IPS DF 19.7 (cell line): ENCODE measurements at places on chromosomes 7 and 10.

DNA sequence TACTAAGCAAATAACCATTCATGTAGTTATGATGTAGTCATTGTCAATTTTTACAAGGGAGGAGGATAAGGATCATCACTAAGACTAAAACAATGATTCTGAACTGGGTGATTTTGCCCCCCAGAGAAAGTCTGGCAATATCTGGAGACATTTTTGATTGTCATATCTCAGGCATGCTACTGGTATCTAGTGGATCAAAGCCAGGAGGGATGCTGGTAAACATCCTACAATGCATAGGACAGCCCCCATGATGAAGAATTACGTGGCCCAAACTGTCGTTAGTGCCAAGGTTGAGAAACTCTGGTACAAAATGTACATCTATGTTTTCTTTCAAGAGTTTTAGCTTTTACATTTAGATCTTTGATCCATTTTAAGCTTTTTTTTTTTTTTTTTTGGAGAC is 57.3 kb downstream of the GBF1 start:
- no peak for DNase-seq

- peak; percentile 15 for DNase-seq
Measured at GRCh38 chr10:92517034-92517655, 56.7 kb downstream of the IDE start.

DNA sequence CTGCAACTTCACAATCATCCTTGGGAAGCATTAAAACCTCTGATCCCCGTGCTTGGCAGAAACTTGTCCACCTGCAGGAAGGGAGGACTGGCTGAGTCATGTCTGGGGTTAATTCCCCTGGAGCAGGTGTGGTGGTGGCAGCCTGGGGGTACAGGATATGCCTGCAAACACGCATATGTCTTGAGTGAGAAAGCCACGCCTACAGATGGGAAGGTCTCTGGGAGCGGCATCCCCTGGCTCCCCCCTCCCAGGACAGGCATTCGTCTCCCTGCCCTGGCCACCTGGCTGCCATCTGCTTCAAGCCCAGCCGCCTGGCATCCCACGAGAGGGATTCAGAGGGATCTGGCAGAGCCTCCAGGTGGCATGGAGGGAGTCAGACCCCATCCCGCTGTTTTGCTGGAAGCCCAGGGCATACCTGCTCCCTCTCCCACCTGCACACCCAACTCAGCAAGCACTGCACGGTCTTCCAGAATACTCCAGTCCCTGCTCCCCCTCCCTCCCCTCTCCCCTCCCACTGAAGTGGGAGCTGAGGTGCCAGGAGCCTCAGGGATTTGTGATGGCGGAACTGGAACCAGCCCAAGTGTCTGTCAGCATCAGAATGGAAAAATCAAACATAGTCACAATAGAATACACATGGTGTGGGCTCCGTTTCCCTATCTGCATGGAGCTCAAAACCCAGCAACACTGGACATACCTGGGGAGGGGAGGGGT is 61.0 kb downstream of the CAMK2B start:
- no peak for DNase-seq

GRCh38 chr7:73977619-73978618 is 50.1 kb upstream of the ELN start:
- DNase-seq: no peak

DNA sequence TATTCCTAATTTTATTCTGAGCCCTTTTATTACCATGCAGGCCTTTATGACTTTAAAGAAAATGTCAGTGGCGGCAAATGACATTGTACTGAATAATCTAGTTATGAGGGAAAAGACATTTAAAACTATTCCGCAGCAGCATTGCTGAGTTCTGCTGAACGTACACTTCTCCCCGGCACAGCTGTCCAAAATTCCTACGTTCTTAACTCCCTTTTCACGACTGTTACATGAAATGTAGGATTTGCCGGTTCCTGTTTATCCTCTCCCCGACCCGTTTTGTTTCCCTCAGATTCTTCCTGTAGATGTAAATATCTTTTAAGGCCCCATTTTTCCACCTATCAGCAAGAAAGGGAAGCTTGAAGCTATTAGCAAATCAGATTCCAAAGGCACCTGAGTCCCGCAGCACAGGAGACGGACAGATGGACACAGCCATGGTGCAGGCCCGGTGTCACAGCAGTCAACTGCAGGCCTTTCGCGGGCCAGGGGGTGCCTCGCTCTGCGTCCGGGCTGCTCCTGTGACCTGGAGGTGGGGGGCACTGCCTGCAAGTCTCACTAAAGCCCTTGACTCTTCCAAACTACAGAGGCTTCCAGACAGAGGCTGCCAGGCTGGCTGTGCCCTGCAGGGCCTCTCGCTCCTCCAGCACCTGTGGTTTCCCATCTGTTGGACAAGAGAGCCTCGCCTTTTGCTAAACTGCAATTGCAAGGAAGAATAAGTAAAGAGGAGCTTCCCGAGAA is 485.0 kb upstream of the MGMT start:
- no peak for DNase-seq

- no peak for DNase-seq
Measured at GRCh38 chr10:76051007-76051936, 619.8 kb downstream of the LRMDA start.

- no peak for DNase-seq
Measured at GRCh38 chr7:4006687-4007086, 675.4 kb upstream of the FOXK1 start.

DNA sequence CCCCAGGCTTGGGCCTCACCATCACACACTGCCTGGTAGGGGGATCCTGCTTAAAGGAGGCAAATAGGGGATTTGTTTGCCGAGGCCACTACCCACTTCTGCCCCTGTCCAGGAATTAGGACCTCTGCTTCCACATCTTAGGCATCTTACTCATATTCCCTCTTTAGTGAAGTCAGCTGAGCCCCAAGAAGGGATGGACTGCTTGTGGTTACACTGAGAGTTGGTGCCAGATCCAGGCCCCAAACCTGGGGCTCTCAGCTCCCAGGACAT is 1.6 kb upstream of the GPRIN2 start:
- DNase-seq: no peak

DNA sequence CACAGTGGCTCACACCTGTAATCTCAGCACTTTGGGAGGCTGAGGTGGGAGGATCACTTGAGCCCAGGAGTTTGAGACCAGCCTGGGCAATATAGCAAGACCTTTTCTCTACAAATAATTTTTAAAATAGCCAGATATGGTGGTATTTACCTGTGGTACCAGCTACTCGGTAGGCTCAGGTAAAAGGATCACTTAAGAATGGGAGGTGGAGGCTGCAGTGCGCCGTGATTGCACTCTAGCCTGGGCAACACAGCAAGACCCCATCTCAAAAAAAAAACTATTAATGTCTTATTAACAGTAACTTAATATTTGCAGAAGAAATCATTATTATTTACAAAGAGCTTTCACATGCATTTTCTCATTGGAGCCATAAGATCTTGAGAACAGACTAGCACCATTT is 103.6 kb downstream of the SGMS1 start:
- DNase-seq: no peak

DNA sequence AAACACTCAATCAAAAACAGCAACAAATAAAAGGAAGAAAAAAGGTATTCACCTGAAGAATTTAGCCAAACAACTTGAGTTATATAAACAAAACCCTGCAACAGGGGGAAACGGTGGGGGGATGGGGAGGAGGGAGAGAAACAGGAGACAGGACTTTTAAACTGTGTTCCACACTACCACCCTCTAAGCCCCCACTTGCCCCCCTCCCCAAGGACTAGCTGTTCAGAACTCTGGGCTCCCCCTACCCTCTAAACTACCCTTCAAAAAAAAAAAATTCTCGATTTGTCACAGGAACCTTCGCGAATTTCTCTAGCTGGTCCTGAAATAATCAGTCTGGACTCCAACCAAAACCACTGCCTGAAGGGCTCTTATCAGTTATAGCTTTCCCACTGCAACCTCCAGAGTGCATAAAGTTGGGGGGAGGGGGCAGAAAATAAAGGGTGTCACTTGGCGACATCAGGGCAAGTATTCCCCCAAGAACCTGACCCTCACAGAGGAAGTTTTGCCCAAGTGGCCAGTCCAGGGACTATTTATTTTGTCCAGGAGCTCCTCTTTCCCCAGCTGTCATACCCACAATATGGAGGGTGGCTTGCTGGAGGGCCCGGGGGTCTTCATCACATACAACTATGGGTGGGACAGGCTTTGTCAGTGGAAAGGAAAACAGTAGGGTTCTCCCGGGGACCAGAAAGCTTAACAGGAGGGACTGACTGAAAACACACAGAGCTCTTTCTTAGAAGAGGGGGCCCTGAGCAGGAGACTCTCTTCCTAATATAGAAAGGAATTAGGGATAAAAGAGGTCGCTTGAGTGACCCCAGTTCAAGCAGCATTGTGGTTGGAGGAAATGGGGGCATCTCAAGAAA is 1.3 kb downstream of the UBE2H start:
- DNase-seq: no peak

- DNase-seq: no peak
Measured at GRCh38 chr10:101892782-101893391, 49.3 kb upstream of the KCNIP2 start.

DNA sequence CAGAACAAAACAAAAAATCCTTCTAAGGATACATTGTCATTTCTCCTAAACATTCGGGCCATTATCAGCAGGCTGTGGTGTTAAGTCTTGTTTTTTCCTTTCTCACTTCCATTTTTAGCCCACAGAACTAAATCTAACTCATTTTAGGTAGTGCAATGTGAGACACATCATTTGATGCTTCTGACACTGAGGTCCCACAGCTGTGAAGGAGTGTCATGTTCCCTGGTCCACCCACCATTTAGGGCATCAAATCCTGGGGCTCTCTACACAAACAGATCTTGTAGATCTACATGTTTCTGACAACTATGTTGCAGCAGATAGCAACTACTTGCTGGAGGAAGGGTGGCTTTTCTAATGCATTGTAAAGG is 232.5 kb upstream of the IGFBP3 start:
- DNase-seq: no peak

DNA sequence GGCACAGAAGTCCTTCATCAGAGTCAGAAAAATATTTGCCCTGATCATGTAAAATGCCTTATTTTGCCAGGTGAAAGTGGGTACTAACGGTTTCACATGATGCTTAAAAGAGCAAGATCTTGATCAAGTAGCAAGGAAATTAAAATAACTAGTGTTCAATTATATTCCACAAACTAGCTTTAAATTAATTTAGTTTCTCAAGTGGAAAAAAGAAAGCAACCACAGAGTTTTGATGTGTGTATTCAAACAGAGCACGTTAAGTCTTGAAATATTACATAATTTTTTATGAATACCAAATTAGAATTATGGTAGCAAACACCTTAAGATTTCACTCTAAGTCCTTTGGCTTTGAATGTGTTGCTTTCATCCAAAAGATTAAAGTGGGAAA is 47.3 kb downstream of the PIP4K2A start:
- DNase-seq: no peak

DNA sequence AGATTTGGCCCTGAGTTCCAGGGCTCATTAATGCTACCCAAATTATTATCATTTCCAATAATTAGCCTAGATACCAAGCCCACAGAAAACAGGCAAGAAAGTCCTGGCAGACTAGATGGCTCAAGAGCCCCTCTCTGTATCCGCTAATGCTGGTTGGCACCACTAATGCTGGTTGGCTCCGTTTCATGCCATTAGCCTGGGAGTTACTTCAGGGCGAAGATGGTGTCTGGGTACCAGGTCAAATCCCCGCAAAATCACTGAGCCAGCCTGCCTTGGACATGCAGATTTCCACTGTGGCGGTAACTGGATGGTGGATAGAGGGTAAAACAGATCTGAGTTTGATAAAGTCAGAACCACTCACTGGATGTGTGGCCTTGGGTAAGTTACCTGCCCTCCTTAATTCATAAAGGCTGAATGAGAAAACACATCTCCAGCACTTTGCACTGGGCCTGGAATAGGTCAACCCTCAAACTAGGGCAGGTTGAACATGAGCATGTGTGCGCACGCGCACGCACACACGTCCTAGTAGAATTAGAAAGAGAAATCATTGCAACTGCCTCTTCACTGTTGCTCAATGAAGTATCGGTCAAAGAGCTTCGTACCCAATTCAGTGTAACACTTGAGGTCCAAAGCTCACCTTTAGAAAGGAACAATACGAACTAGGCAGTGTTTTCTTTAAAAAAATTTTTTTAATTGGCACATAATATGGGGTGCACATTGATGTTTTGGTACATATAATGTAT is 91.5 kb downstream of the PRPF18 start:
- DNase-seq: no peak

DNA sequence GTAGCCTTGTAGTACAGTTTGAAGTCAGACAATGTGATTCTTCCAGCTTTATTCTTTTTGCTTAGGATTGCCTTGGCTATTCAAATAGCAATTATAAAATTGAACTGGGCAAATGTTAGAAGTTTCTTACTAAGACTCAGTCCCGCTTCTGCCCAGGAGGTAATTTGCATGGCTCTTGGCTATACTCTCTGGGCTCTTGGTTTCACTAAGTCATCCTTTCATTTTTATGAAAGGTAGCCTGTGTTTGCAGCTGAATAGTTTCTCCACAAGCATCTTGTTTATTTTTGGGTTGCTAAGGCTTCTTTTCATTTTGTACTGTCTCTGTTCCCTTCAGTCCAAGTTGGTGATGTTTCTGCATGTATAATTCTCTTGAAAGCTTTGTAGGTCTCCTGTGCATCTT is 340.6 kb downstream of the SH2D4B start:
- DNase-seq: no peak

DNA sequence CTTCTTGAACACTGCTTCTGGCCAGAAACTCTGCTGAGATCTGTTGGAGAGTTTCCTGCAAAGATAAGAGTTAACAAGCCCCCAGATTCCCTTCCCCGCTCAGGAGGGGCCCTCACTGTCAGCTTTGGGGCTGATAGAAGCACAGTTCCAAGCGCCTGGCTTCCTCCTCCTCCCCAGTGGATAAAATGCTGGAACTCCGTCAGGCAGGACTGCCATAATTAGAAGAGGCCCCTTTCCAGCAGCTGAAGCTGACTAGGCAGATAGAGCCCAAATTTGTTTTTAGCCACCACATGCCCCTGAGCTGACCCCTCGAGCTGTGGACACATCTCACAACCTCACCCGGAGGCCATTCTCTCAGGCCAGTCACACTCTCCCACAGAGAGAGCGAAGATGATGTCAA is 89.4 kb downstream of the TBXAS1 start:
- no peak for DNase-seq

GRCh38 chr10:115895166-115895565 is 377.8 kb downstream of the GFRA1 start:
- no peak for DNase-seq

DNA sequence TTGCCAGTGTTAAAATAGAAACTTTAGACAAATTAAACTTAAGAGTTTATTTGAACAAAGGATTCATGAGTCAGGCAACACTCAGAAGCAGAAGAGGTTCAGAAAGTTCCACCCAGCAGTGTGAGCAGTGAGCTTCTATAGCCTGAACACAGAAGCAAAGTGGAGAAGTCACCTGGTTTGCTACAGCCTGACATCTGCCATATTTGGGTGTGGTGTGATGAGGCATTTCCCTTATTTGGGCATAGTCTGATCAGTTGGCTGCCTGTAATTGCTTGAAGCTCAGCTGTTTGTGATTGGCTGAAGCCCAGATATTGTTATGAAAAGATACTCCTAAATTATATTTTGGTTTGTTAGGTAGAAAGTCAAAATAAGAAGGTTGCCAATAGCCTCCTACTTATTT is 39.1 kb downstream of the VWC2 start:
- DNase-seq: no peak

DNA sequence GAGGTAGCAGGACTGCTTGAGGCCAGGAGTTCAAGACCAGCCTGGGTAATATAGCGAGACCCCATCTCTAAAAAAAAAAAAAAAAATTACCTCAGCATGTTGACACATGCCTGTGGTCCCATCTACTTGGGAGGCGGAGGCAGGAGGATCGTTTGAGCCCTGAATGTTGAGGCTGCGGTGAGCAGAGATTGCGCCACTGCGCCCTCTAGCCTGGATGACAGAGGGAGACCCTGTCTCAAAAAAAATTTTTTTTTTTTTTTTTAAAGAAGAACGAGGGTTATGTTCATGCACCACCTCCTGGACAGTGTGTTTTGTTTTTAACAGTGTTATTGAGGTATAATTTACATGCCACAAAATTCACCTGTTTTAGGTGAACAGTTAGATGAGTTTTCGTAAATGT is 51.1 kb upstream of the SEPHS1 start:
- no peak for DNase-seq
